Fibroblast of pulmonary artery (primary cell): ENCODE measurements at places on chromosomes 4 and X.
A peak's percentile ranks its signal among the peaks of the same experiment; 100 is the strongest.

DNA sequence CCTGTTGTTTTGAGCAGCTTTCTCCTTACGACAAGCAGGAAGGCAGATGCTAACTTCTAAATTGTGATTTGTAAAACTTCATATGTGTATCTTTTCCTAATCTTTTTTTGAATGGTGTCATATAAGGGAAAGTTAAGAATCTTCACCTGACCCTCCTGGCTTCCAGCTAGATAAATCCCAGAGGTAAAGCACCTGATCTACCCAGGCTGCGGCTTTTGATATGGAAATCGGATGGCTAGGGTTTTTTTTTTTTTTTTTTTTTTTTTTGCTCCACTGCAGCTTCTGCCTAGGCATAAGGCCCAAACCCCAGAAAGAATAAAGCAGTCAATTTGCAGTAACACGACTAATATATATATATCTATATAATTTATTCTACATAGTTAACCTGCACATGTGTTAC lies 10.0 kb downstream of the MAB21L2 start:
- no peak for DNase-seq

GRCh38 chr4:106287353-106287969 lies 28.5 kb downstream of the TBCK start:
- DNase-seq, result peak; percentile 97

GRCh38 chr4:54091637-54092404 lies 8.1 kb upstream of the GSX2 start:
- peak; percentile 79 for DNase-seq

DNA sequence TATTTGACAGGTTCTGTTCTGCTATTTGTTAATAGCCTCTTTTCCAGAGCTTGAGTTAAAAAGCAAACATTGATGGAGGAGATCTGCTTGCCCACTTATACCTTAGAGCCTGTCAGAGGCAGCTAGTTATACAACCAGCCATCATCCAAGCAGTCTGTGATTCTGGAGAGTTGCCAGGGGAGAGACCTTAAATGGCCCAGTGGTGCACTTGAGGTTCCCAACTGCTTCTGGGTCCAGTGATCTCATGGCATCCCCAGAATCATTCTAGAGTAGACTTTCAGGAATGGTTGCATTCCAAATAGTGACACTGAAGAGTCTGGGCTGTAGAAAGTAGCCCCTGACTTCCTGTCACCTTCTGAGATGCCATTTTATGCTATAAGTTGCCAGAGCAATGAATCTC lies 160.7 kb downstream of the FHIP1A start:
- DNase-seq, result no peak

- no peak for DNase-seq
These were observed 18.9 kb upstream of the SPANXN3 start for GRCh38 chrX:143536176-143536575.

GRCh38 chrX:14309431-14309830 lies 219.9 kb upstream of the GLRA2 start:
- no peak for DNase-seq

- peak; percentile 41 for DNase-seq
These were observed 61.2 kb downstream of the SLC9A6 start for GRCh38 chrX:136046295-136047015.

GRCh38 chrX:53711436-53711835 lies 24.9 kb upstream of the HUWE1 start:
- no peak for DNase-seq

GRCh38 chr4:3306450-3306849 lies 13.6 kb downstream of the RGS12 start:
- DNase-seq, result no peak
